ENCODE measurements at places on chromosomes 11 and 22.

GRCh38 chr11:120564573-120565311 is 53.2 kb downstream of the GRIK4 start:
- DNase-seq = peak; percentile 24

- no peak for DNase-seq
Measured at GRCh38 chr11:61103851-61104423, 1.6 kb downstream of the CD5 start.

GRCh38 chr11:132531921-132532320 is 1000.4 kb downstream of the OPCML start:
- no peak for DNase-seq

DNA sequence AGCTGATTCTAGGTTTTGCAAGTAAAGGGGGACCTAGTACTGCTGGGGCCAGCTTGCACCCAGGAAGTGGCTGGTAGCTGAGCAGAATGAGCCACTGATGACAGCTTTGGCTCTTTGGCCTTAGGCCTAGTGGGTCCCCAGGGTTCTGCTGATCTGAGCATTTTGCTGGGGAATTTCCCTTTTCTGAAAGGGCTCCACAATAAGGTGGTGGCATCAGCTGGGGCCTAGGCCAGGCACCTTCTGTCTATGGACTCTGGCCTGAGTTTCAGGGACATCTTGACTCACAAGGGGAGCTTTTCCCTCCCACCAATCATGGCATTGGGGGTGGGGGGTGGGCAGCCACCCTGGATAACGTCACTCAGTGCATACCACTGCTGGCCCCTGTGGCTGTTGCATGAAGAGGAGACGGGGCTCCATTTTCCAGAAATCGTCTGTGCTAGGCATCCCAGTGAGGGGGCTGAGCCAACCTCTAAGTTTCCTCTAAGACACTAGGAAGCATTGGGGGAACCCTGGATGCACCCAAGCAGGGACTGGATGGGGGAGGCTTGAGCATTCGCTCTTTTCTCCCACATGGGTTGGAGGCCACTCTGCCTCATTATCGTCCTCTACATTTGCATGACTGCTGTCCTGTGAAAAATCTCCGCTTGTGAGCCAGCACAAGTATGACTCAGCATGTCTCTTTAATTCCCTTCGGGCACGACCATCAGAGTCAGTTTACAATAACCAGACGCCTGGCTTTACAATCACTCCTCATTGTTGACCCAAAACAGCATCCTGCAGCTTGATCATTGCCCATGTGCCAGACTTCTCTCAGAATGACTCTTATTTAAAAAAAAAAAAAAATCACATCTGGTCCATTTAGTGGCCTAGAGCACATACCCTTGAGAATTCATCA is 145.0 kb upstream of the THY1 start:
- DNase-seq = no peak

GRCh38 chr11:8706673-8707432 is 24.3 kb downstream of the RPL27A start:
- no peak for DNase-seq

DNA sequence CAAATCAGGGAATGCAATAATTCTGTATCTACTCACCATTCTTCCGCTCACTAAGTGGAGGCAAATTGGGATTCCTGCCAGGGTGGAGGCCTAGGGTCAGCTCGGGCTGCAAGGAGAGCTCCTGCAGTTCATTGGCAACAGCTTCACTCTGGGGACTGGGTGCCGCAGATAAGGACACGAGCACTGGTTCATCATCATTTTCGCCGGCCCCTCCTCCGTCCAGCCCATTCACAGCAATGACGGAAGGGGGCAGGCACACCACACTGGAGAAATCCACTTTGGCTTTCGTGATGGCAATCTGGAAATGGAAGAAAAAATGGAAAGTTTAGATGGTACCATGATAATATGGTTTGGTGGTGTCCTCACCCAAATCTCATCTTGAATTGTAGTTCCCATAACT is 84.4 kb downstream of the MRTFA start:
- DNase-seq = no peak

DNA sequence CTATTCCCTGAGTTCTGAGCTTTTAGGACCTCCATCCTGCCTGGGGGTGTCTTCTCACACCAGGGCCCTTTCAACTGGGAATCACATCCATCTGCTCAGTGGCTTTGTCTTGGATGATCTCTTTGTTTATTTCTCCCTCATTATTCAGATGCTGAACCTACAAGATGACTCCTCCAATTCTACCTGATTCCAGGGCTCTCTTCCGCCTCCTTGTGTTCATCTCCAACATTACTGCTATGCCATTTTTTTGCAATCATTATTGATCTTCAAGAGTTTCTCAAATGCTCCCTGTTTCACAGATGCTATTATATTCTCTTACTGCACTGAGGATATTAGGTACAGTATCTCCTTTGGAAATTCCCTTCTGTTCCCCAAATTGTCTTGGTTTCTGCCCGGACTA is 307.7 kb downstream of the SHANK2 start:
- no peak for DNase-seq

DNA sequence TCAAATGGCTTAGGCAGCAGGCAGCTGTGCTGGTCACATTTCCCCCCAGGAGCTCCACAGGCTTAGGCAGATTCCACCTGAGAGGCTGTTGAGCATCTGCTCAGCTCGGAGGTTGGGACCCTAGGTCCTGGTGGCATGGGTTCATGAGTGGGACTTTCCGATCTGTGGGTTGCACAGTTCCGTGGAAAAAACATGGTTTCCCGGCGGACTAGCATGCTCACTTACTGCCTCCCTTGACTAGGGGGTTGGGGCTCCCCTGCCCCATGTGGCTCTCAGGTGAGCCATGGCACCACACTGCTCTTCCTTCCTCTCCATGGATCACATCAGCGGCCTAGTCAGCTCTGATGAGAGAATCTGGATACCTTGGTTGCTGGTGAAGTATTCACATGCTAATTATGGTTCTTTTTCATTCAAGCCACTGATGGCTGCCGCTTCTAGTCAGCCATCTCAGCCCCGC is 685.1 kb downstream of the METTL15 start:
- no peak for DNase-seq

- DNase-seq = no peak
Measured at GRCh38 chr11:68313574-68314202, 1.3 kb downstream of the LRP5 start.

DNA sequence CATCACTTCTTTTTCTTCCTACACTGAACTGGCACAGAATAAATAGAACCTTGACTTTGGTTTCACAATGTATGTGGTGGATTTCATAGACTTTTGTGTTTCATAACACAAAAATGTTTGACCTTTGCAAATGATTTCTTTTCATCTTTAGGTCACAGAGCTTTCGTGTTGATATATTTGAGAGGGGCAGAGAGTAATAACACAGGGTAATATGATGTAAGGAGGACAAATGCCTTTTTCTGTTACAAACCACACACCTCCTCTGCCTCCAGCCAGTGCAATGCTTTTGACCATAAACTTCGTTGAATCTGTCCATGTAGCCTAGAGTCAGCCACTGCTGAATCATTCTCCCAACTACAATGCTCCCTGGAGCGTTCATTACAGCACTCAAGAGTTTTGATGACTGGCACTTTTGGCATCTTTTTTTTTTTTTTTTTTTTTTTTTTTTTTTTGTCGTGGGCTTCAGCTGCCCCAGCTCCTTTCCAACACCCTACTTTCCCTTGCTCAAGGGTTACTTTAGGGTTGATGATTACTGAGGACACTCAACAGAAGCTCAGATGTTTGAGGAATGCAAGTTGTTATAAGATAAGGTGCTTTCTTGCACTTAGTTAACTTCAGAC is 11.4 kb upstream of the CAT start:
- DNase-seq = no peak

DNA sequence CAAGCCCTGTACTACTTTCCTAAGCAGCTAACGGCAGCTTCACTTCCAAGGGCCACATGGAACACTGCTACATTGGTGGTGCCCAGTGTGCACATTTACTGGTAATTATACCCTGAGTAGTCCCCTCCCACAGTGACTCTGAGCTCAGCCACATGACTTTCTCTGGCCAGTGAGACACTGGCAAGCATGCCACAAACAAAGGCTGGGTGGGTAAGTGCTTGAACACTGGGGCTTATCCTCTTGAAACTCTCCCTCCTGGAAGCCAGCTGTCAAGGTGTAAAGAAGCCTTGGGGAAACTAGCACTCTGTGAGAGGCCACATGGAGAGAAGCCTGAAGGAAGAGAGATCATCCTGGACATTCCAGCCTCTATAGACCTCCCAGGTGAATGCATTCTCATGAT is 54.4 kb upstream of the DRD2 start:
- no peak for DNase-seq

DNA sequence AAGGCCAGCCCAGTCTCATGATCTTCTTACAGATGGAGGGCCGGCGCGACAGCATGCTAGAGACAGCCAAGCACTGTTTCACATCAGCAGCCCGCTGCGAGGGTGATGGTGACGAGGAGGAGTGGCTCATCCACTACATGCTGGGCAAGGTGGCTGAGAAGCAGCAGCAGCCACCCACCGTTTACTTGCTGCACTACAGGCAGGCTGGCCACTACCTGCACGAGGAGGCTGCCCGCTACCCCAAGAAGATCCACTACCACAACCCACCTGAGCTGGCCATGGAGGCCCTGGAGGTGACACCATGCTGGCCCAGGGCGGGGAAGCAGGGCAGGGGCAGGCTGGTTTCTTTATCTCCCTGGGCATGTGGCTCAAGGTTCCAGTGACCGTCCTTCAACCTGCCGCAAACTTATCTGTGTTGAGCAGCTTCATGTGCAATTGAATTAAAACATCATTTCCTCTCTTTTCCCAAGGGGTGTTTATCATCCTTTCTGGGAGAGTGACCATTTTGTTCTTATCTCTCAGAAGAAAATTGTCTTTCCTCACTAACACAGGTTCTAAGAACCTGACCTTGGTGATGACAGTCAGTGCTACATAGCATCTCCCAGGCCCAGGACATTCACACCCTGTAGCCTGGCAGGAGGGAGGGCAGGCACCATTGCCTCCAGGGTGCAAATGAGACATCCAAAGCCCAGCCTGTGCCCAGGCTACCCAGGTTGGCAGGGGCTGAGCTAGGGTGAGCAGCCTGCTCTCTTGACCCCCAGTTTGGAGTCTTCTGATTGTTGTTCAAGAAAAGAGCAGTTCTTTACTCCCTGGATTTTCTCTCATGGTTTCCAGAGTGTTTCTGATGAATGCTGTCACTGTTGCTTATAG is 80.7 kb downstream of the CABIN1 start:
- no peak for DNase-seq

DNA sequence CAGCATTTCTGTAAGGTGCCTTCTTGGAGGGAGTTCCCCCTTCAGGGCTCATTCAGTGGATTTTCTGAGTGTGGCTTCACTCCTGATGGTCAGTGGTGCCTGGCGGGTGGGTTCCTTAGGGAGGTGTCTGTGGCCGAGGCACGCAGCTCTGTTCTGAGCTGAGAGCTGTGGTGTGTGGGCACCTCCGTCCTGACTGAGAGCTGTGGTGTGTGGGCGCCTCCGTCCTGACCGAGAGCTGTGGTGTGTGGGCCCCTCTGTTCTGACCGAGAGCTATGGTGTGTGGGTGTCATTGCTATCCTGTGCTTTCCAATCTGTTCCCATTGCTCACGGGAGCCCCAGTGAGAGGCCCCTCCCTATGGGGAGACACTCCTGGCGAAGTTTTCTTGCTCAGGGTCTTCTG is 39.8 kb downstream of the MUC6 start:
- no peak for DNase-seq

DNA sequence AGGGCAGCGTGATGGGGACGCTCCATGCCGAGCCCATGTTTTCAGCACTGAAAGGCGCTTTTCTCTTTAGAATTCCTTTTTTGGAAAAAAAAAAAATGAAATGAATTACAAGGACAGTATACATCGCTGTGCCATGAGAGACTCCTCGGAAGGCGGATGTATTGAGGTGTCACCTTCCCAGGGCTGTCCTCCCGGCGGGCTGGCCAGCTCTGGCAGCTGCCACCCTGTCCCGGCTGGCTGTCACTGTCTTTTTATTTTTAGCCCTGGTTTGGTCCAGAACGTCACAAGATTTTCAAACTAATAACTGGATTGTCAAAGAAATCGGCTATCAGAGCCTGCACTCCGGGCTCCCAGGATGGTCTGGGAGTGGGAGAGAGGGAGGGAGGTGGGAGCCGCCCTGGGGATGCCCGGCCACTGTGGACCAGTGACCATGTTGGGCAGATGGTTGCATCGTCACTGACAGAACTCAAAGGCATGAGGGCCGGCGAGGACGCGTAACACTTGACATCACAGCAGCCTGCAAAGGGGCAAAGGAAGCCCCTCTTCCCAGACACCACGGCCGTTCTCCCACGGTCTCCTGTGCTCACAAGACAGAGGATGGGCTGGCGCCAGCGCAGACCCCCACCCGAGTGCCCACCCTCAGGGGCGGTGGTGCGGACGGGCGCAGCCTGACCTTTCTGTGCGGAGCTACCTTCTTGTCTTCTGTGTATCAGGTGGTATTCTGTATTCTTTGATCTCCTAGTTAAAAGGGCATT is 392.9 kb downstream of the TBC1D22A start:
- DNase-seq = no peak

- DNase-seq = no peak
Measured at GRCh38 chr11:79097246-79097875, 343.5 kb downstream of the TENM4 start.

DNA sequence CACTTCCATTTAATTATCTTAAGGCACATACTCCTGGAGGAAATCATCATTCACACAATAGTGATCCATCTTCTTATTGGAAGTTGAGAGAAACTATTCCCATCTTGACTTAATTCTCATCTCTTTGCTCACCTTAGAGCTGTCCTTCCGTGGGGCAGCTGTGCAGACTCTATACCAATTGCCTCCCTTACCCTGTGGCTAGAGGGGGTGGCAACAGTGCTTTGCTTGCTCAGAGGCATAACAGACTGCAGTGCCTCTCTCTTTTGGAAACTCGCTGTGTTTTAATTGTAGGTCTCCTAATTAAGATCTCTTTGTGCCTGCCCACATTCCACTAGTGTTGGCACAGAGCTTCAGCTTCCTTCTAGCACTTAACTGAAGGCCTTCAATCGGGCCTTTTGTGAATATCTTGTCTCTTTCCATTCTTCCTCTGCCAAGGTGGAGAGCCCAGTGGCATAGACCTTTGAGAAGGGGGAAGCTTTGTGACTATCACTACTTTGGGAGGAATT is 5.5 kb downstream of the KMT2A start:
- DNase-seq = no peak

GRCh38 chr11:88813233-88813915 is 252.4 kb downstream of the GRM5 start:
- DNase-seq = no peak

DNA sequence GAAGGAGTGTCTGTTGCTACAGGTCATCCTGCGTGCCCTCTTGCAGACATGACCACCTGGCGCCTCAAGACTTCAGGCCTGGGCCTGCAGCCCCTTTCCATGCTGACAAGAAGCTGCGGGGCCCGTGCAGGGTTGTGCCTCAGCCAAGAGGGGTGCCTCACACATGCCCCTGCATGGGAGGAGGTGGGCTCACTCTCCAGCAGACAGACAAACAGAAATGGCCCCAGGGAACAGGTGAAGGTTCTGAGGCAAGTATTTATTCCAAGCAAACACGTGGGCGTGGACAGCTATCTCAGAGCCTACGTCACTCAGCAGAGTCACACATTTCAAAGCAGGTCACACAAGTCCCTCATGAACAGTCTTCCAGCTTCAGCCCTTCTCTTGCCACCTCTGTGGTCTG is 5.9 kb upstream of the SYCE3 start:
- DNase-seq = no peak

- DNase-seq = no peak
Measured at GRCh38 chr11:103907136-103907535, 129.3 kb upstream of the DDI1 start.

- no peak for DNase-seq
Measured at GRCh38 chr11:119453881-119454280, 30.9 kb upstream of the THY1 start.

GRCh38 chr11:118897721-118898310 is 14.1 kb downstream of the CXCR5 start:
- DNase-seq = no peak
